ENCODE measurements at places on chromosomes 2 and 18.

- no peak for DNase-seq
These were observed 455.7 kb upstream of the TCF4 start for GRCh38 chr18:56043641-56044061.

- peak; percentile 67 for DNase-seq
These were observed 119.3 kb downstream of the SPTBN1 start for GRCh38 chr2:54575379-54575888.

GRCh38 chr2:148592791-148593190 is 51.8 kb upstream of the EPC2 start:
- no peak for DNase-seq

- no peak for DNase-seq
These were observed at the start of gene SLC66A3 for GRCh38 chr2:11155381-11156035. Gene SLC66A3, plus strand, starts transcription at chr2:11155467. Its CDS starts 80 bp downstream, at chr2:11155547.

DNA sequence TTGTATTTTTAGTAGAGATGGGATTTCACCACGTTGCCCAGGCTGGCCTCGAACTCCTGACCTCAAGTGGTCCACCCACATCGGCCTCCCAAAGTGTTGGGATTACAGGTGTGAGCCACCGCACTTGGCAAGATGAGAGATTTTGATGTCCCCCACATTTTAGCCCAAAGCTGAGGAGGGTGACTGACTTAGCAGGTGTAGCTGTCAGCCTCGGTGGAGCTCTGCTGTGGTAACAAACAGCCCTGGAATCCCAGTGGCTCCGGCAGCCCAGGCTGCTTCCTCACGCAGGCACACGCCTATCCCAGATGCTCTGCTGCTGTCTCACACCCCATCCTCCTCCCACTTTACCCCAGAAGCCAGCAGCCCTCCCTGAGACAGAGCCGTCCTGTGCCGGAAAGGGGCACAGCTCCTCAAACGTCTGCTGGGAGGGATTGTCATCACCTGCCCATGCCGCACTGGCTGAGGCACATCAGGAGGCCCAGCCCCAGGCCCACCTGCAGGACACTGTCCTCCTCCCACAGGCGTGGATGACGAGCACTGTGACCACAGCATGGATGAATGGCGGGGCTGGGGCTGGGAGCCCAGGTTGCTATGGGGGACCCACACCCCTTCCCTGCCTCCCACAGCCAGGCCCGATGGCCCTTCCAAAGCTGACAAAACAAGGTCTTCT is 10.6 kb upstream of the BOK start:
- no peak for DNase-seq

DNA sequence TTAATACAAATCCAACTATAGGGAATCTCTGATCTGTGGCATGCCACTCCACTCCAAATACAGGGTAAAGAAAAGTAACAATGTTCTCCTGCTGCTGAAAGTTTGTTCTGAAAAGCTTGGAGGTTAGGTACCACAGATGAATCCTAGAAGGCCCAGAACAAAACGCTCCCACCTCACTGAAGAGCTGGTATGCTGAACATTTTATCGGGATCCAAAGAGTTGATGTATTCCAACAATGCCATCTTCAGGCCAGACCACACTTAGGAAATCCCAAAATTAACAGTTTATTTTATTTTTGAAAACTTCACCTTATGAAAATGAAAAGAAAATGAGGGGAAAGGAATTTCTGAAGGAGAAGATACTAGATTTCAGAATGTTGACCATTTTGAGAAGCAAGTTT is 145.1 kb upstream of the CDH19 start:
- no peak for DNase-seq

- DNase-seq: no peak
These were observed 84.8 kb downstream of the AQP4 start for GRCh38 chr18:26780520-26781325.

GRCh38 chr2:113000436-113000835 is 4.8 kb upstream of the IL36A start:
- no peak for DNase-seq

- DNase-seq: peak; percentile 64
These were observed 80.9 kb downstream of the CERS6 start for GRCh38 chr2:168536925-168537466.

GRCh38 chr2:134138115-134138514 is 115.8 kb upstream of the MGAT5 start:
- no peak for DNase-seq

DNA sequence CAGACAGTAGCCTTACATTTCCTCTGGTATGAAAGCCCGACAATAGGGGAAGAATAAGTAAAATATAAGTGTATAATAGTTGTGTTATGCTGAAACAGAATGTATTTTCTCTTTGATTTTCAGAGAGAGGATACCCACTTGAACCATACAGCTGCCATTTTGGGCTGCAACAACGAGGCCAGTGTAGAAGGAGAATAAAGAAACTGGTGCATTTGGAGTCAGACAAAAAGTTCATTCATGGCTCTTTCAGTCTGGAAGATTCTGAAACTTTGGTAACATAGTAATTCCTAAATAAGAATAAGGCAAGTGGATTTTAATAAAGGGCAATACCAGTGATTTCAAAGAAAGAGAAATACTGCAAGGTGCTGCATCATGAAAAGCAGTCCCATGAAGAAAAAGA is 610.9 kb downstream of the LRP1B start:
- no peak for DNase-seq

GRCh38 chr2:170816504-170817092 is at the start of gene GAD1:
Gene GAD1, plus strand, starts transcription at chr2:170816887. Its CDS starts 1,705 bp downstream, at chr2:170818592.
- DNase-seq: peak; percentile 83

DNA sequence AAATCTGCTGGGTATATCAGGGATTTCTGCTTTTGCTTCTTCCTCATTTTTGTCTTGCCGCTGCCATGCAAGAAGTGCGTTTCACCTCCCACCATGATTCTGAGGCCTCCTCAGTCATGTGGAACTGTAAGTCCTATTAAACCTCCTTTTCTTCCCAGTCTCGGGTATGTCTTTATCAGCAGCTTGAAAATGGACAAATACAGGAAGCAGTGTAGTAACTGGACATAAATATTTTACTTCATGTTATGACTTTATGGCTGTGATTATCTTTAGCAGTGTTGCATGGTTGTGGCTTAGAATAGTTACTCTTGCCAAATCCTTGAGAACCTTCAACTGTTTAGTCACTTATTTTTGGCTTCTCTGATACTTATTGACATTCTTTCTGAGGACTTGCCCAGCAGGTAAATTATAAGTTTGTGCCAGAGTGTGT is 66.2 kb upstream of the DLX2 start:
- DNase-seq: no peak

GRCh38 chr18:22847867-22848451 is 85.2 kb upstream of the RBBP8 start:
- peak; percentile 25 for DNase-seq

- DNase-seq: no peak
These were observed 56.6 kb downstream of the BMPR2 start for GRCh38 chr2:202432776-202433175.

DNA sequence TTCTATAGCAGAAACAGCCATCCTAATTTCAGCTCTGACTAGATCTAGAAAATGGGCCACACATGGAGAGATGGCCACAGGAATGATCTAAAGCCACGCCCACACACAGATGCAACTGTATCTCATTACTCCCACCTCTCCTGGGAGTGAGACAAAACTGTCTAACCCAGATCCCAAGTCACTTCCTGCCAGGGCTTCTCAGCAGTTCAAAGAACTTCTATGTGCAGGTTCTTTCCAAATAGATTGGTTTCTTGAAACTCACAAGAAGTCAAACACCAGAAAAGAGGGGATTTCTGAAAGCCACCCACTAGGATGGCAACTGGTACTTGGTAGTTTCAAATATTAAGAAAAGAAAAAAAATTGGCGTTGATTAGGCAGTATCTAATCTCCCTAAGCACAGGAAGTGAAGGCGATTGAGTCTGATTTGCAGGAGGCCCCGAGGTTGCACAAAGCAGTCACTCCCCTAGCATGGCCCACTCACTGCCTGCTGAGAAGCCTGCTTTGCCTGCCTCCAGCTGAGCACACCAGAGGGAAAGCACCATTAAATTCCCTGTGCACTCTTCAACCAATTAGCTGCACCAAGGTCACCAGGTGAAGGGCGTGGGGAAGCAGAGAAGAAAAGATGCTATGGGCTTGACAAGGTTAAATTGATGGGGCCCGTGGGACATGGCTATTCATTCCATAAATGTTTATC is 51.1 kb downstream of the PAPOLG start:
- peak; percentile 38 for DNase-seq

- DNase-seq: no peak
These were observed 52.4 kb downstream of the AKAIN1 start for GRCh38 chr18:5144629-5145028.

- no peak for DNase-seq
These were observed 9.6 kb downstream of the PREPL start for GRCh38 chr2:44351676-44352075.

DNA sequence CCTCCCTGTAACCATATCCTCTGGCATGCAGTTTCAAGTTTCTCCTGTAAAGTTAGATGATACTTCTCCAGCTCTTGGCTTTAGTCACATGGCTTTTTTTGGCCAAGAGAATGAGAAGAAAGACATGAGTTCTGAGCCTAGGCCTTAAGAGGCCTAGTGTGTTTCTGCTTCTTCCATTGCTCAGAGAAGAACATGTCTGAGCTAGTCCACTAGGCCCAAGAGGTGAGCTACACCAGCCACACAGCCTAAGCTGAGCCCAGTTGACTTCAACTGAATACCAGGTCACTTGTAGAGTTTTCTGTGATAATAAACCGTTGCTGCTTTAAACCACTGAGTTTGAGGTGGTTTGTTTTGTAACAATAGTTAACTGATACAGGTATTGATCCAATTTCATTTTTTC is 19.9 kb upstream of the EFEMP1 start:
- no peak for DNase-seq

GRCh38 chr2:168565112-168565511 is 109.0 kb downstream of the CERS6 start:
- no peak for DNase-seq

GRCh38 chr18:13231151-13231550 is 12.6 kb downstream of the LDLRAD4 start:
- no peak for DNase-seq

DNA sequence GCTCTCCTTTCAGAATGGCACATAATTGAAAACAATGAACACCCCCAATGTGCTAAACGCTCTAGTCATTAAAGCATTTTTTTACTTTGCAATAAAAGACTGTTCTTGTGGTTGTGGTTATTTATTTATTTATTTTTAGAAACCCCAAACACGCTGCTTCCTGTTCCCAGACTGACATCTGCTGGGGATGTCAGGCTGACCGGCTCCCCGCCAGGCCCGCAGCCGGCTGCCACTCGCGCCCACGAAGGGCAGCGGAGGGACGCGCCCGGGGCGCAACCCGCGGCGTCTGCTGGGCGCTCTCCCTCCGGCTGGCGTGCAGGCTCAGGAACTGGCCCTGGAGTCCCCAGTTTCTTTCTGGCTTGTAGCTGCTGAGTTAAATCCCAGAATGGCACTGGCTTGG is 83.1 kb upstream of the SP3 start:
- no peak for DNase-seq

DNA sequence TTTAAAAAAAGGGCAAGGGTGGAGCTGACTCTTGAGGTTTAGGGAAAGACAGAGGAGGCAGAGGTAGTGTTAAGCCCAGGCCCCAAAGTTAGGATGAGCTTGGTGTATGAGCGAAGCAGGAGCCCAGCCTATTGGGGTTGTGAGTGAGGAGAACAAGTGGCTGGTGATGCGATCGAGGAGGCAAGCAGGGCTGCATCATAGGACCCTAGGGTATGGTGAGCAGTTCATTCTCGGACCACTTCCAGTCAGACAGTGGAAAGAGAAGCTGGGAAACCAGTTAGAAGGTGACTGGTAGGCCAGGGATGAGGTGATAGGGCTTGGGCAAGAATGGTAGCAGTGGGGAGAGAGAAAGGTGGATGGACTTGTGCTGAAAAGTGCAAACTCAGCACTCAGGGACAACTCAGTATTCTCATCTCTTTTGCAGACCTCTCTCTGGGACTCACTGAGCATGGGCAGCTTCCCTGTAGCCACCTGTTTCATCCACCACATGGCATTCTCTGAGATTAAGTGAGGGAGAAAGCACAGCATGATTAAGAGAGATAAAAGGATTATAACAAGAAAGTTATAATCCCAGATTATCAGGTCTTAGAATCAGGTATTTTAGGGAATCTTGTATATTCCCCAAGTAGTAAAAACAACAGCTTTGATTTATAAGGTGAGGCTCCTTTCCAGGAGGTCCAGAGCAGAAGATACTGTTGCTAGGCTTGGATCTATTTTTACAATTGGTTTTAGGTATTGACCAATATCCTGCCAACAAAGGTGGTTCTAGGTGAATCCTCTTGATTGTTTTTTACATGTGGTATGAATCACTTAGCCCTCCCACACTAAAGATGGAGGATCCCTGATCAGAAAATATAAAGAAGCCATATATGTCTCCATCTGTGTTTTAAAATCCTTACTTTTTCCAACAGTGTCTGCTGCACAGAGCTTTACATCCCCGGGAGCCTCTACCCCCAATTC is 38.3 kb downstream of the XRCC5 start:
- DNase-seq: no peak

DNA sequence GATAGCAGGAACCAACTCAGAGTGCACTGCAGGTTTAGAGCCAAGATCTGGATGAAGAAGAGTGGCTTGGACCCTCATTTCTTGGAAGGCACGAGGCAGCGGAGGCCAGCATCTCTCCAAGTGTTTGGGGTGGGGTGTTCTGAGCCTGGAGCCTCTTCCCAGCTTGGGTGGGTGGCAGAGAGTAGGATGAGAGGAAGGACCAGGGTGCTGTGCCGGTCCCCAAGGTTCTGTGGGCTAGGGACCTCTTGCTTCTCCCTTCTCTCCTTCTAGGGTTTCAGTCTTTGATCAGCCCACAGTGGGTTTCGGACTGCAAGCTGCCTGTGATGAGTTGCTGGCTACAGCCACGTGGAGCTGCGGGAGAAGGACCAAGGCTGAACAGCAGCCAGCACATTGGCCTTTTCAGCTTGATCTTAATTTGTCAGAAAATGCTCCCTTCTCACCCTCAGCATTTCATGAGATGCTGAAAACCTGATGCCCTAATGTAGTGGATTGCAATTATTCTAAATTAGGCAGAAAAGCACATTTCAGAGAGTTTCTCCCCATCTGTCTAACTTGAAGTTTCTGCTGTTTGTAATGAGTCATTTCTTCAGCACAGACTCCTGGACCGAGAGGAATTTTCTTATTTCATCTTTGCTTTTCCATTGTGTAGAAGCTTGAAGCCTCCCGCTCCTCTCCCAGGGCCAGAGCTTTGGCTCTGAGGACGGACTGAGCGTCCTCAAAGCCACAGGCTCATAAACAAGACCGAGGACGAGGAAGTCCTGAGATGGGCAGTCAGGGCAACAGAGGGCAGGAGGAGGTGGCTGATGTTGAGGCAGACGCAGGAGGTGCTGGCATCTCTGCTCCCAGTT is 99.1 kb upstream of the HDAC4 start:
- DNase-seq: no peak

- DNase-seq: no peak
These were observed 41.6 kb downstream of the LRRC30 start for GRCh38 chr18:7272311-7273049.

DNA sequence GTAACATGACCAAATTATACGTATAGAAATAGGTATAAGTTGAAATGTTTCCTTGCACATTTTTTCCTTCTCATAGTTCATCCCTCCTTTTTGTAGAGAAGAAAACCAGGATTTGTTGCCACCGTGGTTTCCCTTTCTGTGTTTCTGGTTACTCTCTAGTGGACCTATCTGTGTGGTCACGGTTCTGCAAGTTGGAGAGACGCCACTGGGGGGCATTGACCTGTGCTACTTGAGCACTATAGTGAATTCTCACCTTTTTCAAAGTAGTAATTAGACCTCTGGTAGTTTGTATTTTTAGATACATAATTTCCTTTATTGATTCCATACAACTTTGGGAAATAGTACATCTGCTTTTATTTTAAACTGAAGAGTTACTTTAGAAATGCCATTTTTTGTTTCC is 444.8 kb downstream of the PTPRM start:
- no peak for DNase-seq

- no peak for DNase-seq
These were observed 73.8 kb downstream of the ZNF385B start for GRCh38 chr2:179787601-179788000.
